ENCODE measurements at places on chromosomes 7 and 10.

GRCh38 chr10:65313406-65313805, 1612.4 kb upstream of the LRRTM3 start:
- DNase-seq, result no peak

DNA sequence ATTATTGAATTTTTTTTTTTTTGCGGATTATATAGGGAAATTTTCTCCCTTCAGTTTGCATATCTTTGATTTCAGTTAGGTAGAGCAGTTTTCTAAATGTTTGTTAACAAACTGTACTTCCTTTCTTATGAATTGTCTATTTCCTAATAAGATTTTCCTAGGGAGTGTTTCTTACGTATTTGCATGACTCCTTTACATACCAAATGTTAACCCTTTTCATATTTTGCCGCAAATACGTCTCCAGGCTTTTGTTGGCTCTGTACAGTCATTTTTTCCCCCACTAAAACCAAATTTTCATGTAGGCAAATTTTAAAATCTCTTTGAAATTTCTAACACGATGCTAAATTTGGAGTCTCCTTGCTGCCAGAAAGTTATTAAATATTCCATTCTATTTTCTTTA, 1.9 kb upstream of the FRAT2 start:
- no peak for DNase-seq

- no peak for DNase-seq
These were observed 24.4 kb downstream of the CPED1 start for GRCh38 chr7:121012919-121013318.

- no peak for DNase-seq
These were observed at the start of gene HMX3 for GRCh38 chr10:123135415-123136141. TSS of gene HMX3 (plus strand) at chr10:123135970. CDS start at chr10:123136051, 81 bp downstream.

DNA sequence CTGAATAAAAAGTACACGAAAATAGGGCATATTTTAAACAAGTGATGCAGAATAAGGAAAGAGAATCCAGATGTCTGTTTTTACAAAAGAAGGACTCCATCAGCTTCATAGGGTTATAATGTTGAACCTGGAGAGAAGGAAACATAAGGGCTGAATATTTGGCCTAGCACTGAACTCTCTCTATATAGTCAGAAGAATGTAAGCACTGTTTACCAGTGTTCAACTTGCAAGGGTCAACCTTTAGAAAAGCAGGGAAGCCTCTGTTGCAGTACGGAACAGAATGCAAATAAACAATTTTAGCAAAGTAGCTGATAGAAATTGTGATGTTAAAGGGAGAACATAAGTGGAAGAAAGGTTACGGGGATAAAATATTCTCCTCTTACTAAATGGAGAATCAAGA, 16.2 kb downstream of the CDK6 start:
- no peak for DNase-seq

GRCh38 chr10:9222917-9223316, 1168.4 kb downstream of the GATA3 start:
- DNase-seq, result no peak

GRCh38 chr10:119768455-119769094, 42.7 kb downstream of the INPP5F start:
- DNase-seq, result no peak

DNA sequence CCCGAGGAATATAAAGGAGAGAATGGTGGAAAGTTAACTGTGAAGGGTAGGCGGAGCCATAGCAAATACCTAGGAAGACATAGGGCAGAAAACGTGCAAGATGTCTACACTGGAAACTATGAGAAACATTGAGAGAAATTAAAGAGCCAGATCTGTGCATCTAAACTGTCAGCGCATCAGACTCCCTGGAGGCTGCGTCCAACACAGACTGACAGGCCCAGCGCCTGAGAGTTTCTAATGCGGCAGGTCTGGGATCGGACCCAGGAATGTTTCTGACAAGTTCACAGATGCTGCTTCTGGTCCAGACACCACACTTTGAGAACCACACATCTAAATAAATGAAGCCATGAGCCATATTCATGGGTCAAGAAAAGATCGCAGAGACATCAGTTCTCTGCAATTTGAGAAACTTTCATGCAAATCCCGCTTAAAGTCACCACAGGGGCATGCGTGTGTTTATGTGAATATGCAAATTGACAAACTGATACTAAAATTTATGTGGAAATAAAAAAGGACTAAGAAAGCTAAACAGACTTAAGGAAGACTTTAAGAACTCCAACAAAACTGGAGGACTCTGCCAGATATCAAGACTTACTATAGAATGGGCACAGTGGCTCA, 38.8 kb downstream of the PROSER2 start:
- no peak for DNase-seq

DNA sequence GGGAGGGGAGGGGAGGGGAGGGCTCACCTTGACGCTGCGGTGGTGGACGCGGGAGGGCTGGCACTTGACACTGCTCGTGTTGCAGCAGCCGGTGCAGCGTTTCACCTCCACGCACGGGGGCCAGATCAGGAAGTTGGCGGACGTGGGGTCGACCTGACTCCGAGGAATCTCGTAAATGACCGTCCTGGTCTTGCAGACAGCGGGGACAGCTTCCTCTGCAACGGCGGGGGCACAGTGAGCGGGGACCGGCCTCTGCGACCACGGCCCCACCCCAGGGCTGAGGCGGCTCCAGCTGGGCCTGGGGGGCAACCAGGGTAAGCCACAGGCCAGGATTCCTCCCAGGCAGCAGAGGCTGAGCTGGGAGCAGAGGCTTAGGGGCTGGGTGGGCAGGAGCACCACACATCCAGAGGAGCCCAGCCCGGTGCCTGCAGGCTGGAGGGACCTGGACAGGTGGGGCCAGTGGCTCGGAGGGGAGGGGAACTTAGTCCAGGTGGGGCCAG, 8.8 kb downstream of the PDGFA start:
- DNase-seq, result no peak

DNA sequence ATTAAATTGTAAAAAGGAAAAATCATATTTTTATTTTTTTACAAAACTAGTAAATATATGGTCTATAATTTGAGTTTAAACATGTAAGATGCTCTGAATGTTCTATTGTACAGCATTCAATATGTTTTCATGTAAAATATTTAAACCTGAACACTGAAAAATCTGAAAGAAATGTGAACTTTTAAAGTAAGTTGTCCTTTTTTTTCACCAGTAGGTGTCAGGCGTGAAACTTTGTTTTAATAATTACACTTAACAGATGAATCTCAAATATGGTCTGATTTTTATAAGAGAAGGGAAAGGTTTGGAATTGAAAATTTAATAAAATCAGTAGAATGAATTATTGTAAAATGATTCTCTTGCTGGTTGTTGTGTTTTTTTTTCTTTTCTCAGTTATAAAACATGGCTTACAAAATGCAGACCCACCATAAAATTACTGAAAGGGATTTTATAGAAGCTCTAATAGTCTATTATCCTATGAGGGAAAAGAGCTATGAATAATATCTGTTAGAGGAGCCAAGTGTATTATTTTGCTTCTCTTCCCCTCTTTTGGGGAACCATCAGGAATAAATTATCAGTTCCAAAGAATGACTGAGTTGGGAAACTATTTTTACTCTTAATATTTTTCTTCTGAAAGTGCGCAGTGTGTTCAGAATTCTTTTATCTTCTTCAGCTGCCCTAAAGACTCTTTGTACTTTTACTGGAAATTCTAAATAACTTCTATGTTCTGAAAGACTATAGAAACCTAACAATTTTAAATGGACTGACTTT, 217.7 kb upstream of the FZD1 start:
- DNase-seq, result no peak

- no peak for DNase-seq
These were observed 61.8 kb upstream of the FAM204A start for GRCh38 chr10:118403967-118404366.

DNA sequence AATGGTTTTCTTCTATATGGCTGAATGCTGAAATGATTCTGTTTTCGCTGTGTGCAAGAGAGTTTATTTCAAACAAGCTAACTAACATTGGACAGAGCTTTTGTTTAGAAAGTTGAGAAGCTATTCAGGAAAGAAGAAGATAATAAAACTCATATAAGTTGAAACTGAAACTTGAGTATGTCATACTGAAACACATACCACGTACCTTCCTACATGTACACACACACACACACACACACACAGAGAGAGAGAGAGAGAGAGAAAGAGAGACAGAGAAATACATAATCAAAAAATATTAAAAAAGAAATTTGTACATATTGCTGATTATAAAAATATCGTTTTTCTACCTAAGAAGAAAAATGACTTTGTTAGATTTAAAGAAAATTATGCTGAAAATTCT, 561.9 kb upstream of the KCND2 start:
- DNase-seq, result no peak

DNA sequence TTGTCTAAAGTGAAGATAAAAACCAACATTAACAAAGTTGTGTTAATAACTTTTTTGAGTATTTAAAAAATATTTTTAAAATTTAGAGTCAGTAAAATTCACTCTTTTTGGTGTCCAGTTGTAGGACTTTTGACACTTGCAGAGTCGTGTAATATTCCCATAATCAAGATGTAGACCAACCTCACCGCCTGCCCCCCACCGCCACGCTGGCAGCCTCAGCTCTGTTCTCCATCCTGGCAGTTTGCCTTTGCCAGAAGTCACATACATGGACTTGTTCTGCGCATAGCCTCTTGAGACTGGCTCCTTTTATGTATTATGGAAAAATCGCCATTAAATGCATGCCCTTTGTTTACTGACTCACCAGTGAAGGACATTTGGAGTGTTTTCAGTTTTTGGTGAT, 27.3 kb upstream of the SYCE1 start:
- no peak for DNase-seq

GRCh38 chr7:155620497-155620896, 24.0 kb upstream of the RBM33 start:
- DNase-seq, result no peak

DNA sequence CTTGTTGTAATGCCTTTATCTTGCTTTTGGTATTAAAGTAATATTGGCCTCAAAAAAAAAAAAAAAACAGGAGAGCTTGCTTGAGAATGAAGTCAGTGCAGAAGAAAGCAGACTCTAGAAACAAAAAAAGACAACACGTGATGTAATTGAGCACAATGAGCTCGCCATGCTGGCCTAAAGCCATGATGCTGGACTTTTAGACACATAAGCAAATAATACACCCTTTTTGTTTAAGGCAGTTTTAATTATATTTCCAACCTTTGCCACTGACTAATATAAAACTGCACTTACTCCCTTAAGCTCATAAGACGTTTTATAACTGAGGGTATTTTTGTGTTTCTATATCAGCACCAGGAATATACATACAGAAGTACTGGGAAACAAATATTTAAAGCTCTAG, 798.3 kb downstream of the KCNMA1 start:
- no peak for DNase-seq

DNA sequence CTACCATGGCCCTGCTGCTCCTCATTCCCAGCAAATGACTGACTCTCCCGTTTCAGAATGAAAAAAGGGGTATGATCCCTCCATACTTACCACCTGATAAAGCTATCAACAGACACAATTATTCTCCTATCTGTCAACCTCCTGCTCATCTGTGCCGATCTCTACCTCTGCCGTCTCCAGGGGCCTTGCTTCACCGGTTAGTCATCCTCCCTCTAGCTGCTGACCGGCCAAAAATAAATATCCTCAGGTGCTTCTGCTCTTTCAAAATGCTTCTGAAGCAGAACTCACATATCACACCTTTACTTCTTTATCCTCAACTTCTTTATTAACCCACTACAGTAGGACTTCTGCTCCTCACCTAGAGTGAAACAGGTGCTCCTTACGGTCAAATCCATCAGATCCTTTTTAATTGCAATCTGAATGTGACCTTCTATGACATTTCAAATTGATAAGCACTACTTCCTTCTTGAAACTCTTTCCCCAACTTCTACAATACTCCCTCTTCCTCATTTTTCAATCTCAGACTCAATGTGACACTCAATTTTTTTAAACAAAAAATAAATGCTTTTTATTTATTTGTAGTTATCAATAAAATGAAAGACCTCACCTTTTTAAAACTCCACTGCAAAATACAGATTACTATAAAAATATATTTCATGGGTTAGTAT, 63.2 kb downstream of the LMBR1 start:
- no peak for DNase-seq

- DNase-seq, result no peak
These were observed 337.4 kb downstream of the PRPF18 start for GRCh38 chr10:13924040-13924725.

Measured in CD4-positive, alpha-beta T cell treated with Interferon gamma for 1 hour (primary cell).